ENCODE measurements at places on chromosomes 7 and 10.

DNA sequence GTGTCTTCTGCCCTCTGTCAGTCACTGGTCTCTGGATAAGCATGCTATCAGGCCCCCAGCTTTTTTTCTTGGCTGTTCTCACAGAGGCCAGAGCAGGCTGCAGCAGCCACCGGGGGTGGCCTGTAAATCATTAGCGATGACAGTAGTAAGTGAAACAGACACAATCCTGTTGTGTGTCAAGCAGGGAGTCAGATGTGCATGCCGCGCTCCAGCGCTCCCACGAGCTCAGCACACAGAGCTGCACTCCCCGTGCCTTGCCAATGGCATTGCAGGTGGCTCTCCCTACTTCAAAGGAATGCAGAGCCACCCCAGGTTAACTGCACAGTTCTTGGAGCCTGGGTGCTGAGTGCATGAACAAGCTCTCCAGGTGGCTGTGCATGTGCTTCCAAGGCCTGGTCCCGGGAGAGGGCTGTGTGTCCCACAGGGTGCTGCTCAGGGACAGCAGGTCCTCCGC is 226.1 kb downstream of the GLRX3 start:
- no peak for DNase-seq

DNA sequence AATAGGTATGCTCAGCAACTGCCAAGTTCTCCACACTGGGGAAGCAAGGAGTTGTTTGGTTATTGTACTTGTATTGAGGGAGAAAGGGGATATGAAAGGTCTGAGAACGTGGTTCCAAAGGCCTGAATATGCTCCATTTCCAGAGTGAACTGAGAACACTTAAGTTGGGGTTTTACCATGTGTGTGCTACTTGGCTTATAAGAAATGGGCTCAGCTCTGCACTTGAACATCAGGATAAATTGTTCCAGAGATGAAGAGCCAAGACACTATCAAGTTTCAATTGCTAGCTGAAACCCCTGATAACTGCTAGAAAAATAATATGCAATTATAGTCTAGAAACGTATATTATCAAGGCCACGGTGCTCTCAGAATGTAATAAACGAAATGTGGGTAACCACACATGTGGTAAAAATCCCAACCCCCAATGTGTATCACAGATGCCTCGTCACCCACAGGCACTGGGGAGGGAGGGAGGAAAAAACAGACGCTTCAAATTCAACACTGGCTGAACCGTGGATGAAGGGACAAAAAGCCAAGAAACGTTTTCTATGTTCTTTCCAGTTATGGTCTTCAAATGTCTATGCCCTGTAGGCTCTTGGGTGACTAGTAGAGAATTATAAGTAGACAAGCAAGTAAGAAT is 16.3 kb downstream of the ELMO1 start:
- peak; percentile 36 for DNase-seq

DNA sequence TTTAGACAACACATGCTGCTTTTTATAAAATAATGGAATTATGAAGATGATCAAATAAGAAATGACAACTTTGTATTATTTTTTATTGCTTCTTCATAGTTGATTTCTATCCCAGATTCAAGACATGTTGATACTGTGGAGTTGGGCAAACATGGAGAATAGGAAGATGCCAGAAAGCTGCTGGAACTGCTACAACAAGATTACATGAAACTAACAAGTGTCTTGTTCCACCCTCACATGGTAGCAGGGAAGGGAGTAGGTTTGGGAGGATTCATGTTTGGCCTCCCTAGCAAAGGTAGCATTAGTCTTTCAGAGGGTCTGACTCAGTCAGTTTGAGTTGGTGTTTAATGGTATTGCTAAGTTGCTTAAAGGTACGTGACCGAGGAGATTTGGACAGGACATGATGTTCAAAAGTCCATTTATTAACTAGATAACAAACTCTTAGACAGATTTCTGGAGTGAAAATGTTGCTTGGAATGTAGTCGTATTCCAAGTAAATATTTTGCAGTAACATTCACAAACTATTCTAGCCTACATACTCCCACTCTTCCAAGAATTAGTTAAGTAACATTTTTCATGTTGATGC is 33.1 kb downstream of the PRR15 start:
- DNase-seq, result no peak

- DNase-seq, result peak; percentile 32
These were observed 240.1 kb downstream of the ELMO1 start for GRCh38 chr7:37208528-37208927.

GRCh38 chr7:19982841-19983835 is 209.7 kb upstream of the TMEM196 start:
- DNase-seq, result no peak

GRCh38 chr10:109861081-109861480 is 62.2 kb downstream of the XPNPEP1 start:
- DNase-seq, result no peak

GRCh38 chr7:87816389-87816788 is 59.8 kb downstream of the SLC25A40 start:
- DNase-seq, result no peak

- DNase-seq, result no peak
These were observed 9.0 kb downstream of the EMX2 start for GRCh38 chr10:117551330-117552155.

GRCh38 chr7:16034353-16034752 is 347.9 kb upstream of the MEOX2 start:
- no peak for DNase-seq

DNA sequence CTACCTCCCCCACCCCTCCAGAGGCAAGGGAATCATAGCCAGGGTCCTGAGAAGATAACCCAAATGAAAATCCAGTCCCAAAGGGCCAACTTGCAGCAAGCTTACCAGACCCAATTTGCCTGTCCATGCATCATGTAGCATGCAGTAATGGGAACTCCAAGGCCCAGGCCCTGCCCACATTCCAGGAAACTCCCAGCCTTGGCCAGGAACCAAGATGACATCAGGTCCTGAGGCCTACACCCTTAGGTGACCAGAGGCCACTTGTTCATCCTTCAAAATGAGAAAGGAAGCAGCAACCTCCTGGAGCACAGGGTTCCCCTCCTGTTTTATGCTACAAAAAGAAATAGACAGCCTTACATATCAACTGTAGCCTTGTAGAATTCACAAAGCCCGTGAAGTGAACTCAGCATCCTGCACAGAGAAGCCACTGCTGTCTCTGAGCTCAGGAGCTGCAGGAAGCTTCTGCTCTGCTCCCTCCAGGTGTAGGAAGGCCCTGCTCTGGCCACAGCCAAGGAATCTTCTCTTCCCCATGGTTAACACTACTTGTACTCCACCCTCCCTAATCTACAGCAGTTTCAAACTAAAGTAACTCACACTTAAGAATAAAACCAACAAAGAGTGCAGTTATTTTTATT is 30.3 kb upstream of the GRB10 start:
- no peak for DNase-seq

GRCh38 chr7:14936554-14936953 is 34.0 kb upstream of the DGKB start:
- DNase-seq, result no peak

DNA sequence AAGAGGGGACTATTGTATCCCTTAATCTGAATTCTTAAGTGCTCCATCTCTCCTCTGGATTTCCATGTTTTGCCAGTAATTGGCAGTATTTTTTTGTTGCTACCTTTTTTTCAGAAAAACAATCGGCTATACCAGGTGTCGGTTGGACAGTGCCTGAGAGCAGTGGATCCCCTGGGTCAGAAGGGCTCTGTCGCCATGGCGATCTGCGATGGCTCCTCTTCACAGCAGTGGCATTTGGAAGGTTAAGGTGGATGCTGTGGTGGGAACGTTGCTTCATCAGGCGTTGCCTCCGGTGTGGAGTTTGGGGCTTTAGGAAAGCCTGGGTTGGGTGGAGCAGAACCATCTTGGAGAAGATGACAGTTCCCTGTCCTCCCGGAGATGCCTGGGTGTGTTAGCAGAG is 96.0 kb downstream of the GALNT11 start:
- no peak for DNase-seq

DNA sequence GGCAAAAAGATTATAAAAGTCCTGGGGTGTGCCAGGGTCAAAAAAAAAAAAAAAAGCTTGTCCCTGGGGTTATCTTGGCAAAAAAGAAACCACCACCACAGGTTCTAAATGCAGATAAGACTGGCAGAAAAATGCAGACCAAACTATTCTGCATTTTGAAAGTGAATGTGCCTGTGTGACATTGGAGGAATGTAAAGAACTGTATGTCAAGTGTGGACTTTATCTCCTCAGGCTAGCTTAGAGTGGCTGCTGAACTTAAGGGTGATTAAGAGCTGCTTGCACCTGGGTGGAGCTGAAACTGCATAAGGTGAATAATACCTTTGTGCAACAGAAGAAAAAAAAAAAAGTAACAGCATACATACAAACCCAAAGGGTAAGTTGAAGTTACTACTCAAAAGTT is 1.3 kb upstream of the NAPEPLD start:
- DNase-seq, result no peak

- DNase-seq, result no peak
These were observed 54.8 kb downstream of the GPR141 start for GRCh38 chr7:37738321-37738720.

DNA sequence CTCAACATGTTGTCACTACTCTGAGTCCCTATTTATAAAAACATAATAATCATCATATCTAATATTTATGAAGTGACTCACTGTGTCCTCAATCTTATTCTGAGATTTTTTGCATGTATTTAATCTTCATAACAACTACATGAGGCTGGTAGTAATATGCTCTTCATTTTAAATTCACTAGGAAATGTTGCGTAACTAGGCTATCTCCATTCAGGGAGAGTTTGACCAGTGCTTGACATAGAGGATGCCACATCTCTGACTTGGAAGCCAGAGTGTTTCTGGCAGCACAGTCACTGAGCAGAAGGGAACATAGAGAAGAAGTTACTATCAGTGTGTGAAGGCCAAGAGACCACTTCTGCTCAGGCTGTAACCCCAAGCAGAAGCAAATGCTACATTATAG is 88.9 kb downstream of the FAM13C start:
- DNase-seq, result no peak

DNA sequence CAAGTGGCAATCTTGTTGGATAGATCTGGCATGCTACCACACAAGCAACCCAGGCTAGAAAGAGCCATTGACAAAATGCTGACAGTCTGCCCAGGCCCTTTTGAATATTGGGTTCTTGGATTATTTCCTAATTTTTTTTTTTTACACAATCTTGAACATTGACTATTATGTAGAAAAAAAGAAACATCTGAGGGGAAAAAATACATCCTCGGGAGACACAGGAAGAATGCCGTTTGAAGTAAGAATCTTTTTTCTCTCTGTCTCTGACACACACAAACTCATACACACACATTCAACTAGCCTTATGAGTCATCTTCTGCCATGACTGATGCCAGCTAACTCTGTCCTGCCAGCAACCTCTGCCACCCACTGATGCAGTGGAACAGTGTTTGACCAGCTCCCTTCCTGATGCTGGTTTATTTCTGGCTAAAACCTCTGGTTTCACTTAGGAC is 47.2 kb downstream of the SORBS1 start:
- DNase-seq, result no peak

GRCh38 chr10:34184939-34185386 is 630.1 kb downstream of the PARD3 start:
- DNase-seq, result no peak

GRCh38 chr10:96606216-96606615 is 19.4 kb upstream of the TM9SF3 start:
- no peak for DNase-seq

DNA sequence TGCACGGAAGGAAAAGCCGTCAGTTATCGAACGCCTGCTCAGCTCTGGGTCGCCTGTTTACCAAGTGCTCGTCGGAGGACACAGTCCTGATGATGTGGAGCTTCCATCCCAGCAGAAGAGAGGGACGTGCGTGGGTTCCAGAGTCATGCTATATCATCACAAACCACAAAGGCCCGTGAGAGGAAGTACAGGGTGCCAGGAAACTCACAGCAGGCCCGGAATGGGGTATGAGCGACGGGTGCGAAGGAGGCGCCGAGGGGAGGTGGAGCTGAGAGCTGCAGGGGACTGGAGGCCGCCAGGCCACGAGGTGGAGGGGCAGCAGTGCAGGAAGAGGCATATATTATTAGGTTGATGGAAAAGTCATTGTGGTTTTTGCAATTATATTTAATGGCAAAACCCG is 102.5 kb downstream of the ACTR3B start:
- no peak for DNase-seq

DNA sequence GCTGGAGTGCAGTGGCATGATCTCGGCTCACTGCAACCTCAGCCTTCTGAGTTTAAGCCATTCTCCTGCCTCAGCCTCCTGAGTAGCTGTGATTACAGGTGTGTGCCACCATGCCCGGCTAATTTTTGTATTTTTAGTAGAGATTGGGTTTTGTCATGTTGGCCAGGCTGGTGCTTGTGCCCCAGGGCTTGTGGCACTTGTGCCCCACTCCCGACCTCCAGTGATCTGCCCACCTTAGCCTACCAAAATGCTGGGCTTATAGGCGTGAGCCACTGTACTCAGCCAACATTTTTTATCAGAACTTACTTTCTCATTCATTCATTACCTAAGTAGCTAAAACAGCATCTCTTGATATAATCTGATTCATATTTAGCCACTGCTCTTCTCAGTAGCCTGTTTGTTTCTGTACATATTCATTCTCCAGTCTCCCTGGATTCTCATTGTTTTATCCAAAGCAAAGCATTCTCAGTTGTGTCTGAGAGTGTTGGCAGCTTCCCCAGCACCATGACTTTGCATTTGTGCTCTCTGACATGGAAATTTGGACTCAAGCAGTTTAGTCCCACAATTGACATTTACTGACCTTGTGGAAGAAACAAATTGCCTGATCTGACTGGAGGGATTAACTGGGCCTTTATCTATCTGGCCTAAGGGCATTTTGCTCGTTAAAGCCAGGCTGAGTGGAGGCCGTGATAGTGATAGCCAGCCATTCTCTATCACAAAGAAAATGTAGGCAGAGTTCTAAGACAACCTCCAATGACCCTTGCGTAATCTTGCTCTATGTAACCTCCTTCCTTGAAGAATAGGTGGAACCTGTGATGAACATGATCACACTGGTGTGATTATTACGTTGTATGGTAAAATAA is 44.9 kb downstream of the AKR1B15 start:
- no peak for DNase-seq
